ENCODE measurements at places on chromosomes 4 and X.

DNA sequence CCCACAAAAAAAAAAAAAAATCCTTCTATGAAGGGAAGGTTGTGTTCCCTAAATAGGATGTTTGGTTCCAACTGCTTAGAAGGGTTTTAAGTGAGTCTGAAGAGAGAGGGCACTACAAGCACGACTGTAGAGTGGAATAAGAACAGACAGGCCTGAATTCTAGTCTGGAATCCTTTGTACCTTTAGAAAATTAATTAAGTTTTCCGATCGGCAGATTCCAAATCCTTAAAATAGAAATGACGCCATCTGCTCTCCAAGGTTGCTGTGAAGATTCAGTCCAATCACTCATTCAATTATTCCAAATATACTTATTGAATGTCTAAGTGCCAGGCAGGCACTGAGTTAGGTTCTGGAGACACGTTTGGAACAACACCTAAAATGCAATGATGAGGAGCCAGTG lies 3.8 kb downstream of the HS3ST1 start:
- DNase-seq: no peak

DNA sequence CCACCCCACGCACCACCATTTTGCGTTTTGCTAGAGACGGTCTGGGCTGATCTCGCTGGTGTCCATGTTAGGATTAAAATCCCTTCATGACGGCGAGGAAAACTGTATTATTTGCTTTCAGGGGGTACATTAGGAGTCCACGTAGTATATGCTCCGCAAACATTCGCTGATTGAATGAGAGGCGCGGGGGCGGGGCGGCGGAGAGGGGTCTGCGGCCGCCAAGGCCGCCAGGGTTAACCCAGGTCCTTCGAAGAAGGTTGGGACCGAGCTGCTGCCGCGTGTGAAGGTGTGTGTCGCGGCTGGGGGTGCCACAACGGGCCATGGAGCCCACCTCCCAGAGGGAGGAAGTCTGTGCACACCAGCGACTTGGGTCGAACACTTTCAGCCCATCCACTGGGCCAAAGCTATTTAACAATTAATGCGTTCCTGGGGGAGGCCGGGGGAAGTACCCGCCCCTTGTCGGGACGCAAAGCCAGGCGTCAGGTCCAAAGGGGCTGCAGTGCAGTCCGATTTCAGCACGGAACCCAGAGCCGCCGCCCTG lies 6.4 kb upstream of the PITX2 start:
- no peak for DNase-seq

DNA sequence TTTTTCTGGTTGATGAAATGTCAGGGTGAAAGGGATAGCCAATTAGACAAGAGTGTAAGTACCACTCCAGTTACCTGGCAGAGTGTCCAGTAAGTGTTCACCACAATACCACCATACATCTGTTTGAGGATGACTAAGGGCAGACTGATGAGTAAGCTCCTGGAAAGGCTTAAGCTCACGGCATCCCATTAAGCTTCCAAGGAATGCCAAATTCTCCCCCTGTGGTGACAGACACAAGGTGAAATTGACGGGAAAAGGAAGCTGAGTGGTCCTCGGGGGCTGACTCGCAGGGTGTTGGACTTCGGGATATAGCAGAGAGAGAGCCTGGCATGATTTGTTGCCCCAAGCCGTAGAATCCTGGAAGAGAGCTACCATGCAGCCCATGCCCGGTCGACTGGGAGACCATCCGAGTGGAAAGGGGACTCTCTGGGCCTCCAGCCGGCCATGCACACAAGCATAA lies 7.6 kb upstream of the BST1 start:
- DNase-seq: no peak

- DNase-seq: no peak
Observed at GRCh38 chr4:25223802-25224375, 9.9 kb upstream of the PI4K2B start.

DNA sequence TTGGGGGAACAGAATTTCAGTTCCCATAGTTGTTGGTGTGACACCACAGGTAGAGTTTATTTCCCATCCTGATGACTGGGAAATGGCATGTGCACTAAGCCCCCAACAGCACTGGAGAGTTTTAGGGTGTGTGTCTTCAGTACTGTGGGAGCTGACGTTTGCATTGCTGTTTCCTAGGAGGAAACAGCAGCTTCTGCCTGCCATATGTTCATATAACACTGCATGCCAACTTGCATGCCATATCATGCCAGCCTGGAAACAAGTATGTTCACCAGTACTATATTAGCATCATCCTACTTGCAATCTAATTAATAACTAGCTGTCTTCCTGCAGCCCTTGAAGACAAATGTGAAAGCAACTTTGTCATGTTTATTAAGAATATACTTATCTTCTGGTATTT lies 58.2 kb downstream of the NAA11 start:
- no peak for DNase-seq

GRCh38 chr4:20889901-20890300 lies 189.6 kb downstream of the PACRGL start:
- DNase-seq: no peak

DNA sequence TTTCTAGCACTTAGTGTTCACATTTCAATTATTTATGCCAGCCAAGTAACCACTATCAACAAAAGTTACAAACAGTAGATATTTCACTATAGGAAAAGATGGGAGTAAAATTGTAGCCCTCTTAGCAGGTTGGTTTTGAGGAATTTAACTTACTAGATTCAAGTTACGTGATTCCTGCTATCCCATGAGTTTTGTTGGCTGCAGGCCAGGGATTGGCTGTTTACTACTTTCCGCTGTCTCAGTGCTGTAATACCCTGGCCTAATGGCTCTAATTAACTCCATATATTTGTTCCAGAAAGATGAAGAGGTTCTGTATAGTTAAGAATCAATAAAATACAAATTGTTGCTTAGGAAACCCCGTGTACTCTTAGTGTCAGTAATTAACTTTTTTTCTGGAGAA lies 55.5 kb upstream of the MAGED1 start:
- peak; percentile 9 for DNase-seq

GRCh38 chr4:99677161-99677560 lies 19.5 kb upstream of the C4orf54 start:
- no peak for DNase-seq

DNA sequence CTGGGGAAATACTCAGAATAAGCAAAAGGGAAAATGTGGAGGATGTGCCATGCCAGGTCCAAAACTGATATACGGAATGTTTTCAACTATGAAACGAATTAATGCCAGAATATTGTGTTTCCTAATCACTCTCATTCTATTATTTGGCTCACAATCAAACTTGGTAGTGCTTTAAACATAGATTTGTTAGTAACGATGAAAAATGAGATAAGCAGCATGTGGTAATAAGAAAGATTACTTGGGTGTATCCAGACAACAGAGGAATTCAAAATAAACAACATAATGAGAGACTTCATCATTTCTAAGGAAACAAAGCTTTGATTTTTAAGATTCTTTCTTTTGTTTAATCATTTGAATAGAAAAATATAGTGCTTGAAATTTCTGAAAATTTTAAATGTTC lies 237.3 kb downstream of the TACR3 start:
- no peak for DNase-seq

DNA sequence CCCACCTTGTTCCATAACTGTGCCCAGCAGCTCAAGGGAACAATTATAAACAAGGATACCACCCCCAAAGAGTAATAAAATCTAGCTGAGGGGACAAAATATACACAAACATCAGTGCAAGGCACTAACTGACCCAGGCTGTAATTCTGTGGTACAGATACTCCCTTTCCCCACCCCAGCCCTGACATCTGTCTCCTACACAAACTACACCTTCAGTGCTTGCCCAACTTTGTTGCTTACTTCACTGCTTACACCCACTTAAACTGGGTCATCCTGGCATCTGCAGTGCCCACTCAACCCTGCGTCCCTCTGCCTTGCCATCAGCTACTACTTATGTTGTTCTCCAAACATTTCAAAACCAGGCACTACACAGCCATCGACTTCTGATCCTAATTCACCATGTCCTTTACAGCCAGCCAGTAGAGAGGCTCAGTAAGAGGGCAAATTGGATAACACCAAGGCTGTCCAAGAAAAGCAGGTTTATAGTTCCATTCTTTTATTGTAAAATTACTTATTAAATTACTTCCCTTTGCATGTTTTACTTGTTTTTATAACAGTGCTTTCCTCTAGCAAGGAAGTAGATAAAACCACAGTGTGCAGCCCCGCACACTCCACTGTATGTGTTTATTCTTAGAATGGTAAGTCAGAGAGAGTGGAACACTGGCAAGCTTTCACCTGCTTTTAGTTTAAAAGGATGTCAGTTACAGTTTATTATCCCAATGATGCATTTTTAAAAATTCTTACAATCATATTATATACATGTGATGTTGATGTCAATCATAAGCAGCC lies 149.6 kb downstream of the INPP4B start:
- no peak for DNase-seq

DNA sequence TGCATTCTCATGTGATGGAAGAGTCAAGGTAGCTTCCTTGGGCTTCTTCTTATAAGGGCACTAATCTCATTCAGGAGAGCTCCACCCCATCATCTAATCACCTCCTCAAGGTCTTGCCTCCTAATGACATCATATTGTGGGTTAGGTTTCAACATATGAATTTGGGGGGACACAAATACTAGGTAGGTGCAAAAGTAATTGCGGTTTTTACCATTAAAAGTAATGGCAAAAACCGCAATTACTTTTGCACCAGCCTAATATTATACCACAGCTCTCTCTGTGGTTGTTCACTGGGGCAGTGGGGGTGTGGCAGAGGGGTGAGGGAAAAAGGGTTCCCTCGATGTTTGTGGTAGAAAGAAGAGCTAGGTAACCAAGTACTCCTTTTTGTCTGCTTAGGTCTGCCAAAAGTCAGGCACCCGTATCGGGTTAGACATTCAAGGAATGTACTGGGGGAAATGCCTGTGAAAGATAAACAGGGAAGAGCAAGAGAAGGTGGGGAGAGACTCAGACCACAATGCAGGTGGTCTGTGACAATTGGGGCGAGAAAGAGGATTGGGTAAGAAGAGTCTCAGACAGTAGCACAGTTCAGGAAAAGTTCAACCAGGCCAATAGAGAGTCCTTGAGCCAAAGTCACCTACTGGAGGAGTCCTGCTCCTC lies 78.9 kb upstream of the MTM1 start:
- no peak for DNase-seq

DNA sequence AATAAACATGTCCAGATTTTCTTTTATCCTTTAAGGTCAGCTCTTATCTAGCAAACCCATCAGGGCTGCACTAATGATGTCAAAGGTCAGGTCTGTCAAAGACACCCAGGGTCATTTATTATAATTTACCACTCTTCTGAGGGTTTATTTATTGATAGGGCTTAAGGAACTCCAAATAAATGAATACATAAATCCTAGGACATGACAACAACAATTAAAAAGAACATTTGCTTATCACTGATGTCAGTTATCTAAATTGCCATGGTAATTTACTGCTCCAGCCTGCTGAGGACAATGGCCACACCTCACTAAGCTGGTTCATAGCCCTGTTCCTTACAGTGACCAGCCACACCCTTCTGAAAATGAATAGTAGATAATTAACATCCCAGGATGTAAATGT lies 317.1 kb downstream of the UNC5C start:
- peak; percentile 30 for DNase-seq

GRCh38 chr4:149790172-149790907 lies 25.3 kb downstream of the IQCM start:
- no peak for DNase-seq

DNA sequence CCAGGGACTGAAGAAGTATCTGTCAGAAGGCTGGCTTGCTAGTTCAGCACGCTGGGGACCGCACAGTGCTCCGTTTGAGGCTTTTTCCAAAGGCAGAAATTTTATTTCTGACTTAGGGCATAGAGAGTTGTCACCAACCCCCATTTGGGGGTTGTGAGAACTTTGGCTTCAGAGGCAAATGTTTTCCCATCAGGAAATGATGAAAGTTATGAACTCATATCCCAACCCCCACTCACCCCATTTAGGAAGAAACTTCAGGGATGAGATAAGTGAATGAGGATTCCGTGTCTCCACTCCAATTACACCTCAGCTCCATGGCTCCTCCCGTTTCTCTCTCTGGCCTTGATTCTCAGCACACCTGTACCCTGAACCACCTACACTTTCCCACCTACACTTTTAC lies 4.3 kb upstream of the WDR13 start:
- no peak for DNase-seq

GRCh38 chrX:78517124-78517523 lies 142.0 kb downstream of the RTL3 start:
- DNase-seq: no peak
